Endothelial cell (in vitro differentiated cells): ENCODE measurements at places on chromosomes 5 and 9.

DNA sequence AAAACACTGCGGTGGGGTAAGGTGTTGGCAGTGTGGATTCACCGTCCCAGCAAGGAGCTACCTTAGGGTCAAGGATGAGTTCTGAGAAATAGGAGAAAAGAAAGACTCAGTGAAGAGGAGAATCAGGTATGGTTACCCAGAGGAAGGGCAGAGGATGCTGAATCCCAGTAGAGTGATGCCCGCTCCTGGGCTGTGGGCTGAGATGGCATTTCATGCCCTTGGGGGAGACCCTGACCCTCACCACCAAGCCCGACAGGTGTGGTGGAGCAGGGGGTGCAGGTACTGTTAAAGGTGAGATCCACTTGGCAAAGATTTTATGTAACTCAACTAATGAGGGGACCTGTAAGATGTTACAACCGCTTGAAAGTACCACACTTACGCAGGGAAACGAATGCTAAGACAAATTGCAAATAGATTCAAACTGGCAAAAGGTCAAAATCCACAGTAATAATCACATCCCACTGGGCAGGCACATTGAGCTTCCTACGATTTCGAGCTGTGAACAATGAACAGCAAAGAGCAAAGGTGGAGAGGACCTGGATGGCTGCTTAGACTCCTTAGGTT lies 2.1 kb downstream of the RNU6ATAC start:
- DNase-seq: no peak

DNA sequence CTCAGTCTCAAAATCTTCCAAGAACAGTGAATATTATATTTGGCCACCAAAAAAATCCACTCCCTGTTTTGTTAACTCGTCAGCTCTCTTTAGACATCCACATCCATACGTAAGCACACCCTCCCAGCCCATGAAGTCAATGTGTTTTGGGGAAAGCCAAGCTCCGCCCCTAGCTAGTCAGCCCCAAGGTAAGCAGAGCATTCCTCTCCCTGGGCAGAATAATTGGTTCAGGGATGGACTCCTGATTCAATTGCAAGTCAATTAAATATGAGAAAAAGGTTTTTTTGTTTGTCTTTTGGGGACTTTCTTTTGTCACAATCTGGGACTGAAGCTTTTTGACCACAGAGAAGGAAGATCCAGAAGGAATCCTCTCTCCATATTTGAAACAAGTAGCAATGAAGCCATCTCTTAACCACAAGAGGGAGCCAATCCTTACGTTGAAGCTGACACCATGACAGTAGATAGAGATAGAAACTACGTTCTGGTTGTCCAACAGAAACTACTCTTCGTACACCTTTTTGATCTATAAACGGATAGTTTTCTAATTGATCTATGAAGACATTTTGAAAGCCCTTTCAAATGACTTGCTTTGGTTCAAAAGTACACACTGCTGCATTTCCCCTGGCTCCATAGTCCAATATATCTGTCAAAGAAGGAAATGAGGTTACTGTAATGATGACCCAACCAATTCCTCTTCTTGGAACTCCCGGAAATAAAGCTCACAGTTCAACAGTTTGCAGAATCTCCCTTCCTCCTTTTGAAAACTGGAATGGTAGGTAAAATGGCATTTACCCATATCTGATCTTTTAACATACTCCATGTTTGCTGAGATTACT lies 166.4 kb downstream of the TLE1 start:
- no peak for DNase-seq

DNA sequence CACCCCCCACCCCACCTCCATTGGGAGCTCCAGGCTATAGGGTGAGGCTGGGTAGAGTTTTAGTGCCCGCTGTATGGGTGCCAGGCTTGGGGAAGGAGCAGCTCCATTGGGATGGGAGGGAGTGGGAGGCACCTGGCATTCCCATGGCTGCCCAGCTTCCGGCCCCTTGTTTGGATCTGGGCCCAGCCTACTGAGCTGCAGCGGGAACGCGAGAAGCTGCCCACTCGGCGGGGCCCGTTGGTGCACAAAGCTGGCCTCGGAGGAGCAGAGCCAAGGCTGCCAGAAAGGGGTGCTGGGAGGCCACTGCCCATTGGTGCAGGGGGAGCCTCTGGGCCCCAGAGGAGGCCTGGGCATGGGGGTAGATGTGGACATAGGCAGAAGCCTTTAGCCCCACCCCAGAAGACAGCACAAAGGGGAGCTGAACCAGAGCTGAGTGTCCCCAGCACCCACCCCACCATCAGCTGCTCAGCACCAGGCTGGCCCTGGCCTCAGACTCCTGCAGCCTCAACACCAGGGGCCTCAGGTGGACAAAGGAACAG lies 4.4 kb downstream of the LCN9 start:
- DNase-seq: no peak

DNA sequence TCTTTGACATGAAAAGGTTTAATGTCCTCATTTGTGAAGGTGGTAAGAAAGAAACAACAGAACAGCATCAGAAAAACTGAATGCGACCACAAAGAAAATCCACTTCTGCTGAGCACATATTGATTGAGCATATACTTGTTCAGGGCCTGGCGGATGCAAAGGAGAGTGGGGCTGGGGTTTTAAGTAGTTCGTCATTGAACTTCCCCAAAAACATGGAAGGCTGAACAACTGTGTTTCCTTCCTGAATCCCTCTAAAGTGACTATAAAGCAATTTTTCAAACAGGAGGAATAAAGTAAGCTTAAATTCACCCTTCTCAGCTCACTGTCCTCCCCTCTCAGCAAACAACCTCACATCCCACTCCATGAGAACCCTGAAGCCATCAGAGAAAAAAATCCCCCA lies 262.9 kb downstream of the AGTPBP1 start:
- no peak for DNase-seq

- DNase-seq: no peak
These were observed 4.5 kb upstream of the IL7R start for GRCh38 chr5:35852084-35852734.

DNA sequence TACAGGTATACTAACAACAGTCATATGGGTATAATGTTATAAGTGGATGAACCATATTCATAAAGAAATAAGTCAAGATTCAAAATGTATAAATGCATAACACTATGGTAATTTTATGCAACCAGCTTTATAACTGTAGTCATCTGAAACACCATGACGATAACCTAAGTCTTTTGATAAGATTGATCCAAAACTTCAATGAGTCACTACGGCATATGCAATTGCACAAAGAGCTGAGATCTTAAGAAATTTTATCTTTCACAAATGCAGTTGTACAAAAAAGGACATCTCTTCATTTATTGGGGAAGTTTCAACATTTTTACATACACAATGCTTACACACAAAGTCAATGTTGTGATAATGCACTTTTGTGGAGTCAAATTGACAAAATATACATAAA lies 20.3 kb downstream of the FAM81B start:
- no peak for DNase-seq

DNA sequence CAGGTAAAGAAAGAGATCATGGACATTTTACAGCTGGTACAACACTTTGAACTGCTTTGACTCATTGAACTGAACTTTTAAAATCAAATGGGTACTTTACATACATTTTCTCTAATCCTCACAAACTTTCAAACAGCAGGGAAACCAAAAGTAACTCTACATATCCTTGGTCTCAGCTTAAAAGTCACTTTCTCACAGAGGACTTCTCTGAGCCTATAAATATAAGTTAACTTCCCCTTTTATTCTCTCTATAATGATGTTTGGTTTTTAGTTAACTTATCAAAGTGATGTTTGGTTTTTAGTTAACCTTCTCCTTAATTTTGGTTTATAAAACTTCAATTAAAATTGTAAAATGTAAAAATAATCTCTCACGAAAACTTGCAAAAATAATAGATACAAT lies 209.8 kb downstream of the MCTP1 start:
- DNase-seq: no peak

GRCh38 chr9:8868632-8869031 lies 1069.1 kb upstream of the DMAC1 start:
- DNase-seq: no peak

GRCh38 chr9:137278721-137279711 lies 1.5 kb downstream of the TOR4A start:
- DNase-seq: no peak

- no peak for DNase-seq
These were observed 31.6 kb upstream of the FST start for GRCh38 chr5:53448851-53449250.

GRCh38 chr5:161507591-161507990 lies 38.9 kb downstream of the GABRB2 start:
- no peak for DNase-seq
